ENCODE measurements at places on chromosomes 4 and X.

DNA sequence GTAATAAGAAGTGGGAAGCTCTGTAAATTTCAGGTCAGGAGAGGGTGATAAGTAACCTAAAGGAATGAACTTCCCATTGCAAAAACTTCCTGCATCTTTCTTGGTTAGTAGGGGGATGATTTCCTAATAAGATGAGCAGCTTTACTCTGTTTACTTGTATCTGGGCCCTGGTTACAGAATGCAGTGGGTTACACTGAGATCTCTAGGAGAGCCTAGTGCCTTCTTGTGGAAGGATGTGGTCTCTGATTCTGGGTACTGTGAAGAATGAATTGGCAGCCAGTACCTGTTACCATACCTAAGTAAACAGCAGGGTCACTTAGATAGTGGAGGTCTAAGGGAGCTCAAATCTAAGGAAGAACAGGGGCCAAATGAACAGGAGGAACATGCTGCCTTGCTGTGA is 320.6 kb downstream of the ARHGAP10 start:
- DNase-seq: no peak

DNA sequence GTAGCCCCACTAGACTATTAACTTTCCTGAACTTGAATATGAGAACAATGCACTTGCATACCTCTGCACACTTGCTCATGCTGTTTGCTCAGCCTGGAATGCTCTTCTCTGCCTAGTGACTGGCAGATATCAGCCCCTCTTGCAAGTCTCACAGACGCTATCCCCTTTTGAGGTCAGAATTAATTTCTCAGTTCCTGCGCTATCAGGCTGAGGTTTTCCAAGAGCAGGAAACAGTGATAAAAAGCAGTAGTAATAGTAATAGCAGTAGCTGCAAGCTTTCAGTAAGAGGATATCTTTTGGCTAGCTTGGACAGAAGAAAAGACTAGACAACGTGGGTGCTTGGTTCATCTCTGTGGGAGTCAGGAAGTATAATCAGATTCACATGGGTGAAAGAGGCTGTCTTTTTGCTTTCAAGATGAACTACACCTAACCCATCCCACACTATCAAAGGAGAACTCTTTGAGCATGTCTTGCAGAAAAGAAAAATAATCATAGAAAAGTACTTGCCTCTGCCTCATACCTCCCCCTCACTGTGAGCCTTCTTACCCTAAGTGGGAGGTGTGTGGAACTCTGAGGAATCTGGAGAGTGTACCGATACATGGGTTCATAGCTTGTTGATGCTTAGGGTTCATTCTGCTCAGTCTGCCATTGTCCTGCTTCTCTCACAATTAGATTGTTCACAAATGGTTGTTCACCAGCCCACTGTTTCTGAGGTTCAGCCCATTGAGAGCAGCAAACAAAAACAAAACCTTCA is 11.3 kb upstream of the DRP2 start:
- no peak for DNase-seq

- no peak for DNase-seq
Measured at GRCh38 chrX:134990801-134991481, at the start of gene SMIM10. Gene SMIM10, plus strand, starts transcription at chrX:134990991. Its CDS starts 105 bp downstream, at chrX:134991096.

- no peak for DNase-seq
Measured at GRCh38 chr4:111991797-111992196, 153.5 kb upstream of the FAM241A start.

DNA sequence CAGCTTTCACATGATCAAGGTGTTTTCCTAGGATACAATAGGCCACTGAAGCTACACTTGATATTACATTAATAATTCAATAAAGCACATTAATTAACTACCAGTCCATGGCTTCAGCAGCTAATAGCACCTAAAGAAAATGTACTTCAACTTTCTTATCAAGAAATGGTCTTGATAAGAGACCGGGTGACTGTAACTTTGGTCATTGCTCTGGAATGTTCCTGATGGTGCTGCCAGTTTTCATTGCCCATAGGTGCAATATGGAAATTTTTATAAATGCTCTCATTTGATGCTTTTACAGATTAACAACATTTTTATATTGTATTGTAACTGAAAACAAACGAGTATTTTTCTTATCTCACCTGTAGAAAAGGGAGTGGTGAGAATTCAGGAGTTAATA is 165.4 kb downstream of the SHROOM3 start:
- no peak for DNase-seq

- DNase-seq: no peak
Measured at GRCh38 chr4:7199129-7199725, 6.9 kb downstream of the SORCS2 start.

GRCh38 chr4:89739311-89739988 is 97.5 kb downstream of the SNCA start:
- no peak for DNase-seq

GRCh38 chr4:566508-567295 is 9.4 kb downstream of the TMEM271 start:
- DNase-seq: no peak

GRCh38 chrX:13520936-13521335 is 48.5 kb upstream of the EGFL6 start:
- no peak for DNase-seq

DNA sequence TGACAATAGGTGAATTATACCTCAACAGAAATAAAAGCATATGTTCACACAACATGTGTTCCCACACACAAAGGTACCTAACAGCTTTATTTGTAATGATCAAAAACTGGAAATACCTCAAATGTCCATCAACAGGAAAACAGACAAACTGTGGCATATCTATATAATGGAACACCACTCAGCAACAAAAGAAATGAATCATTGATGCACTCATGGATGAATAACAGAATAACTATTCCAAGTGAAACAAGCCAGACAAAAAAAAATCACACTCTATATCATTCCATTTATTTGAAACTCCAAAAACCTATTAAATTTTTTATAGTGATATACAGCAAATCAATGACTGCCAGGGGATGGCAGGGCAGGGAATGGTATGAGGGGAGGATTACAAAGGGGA is 148.1 kb downstream of the PLS3 start:
- no peak for DNase-seq

All from stimulated activated CD8-positive, alpha-beta memory T cell treated with anti-CD3 and anti-CD28 coated beads, Interleukin-4, amount 100 ng/mL, for 4 hours (primary cell).